ENCODE measurements at places on chromosomes 5 and 9.

DNA sequence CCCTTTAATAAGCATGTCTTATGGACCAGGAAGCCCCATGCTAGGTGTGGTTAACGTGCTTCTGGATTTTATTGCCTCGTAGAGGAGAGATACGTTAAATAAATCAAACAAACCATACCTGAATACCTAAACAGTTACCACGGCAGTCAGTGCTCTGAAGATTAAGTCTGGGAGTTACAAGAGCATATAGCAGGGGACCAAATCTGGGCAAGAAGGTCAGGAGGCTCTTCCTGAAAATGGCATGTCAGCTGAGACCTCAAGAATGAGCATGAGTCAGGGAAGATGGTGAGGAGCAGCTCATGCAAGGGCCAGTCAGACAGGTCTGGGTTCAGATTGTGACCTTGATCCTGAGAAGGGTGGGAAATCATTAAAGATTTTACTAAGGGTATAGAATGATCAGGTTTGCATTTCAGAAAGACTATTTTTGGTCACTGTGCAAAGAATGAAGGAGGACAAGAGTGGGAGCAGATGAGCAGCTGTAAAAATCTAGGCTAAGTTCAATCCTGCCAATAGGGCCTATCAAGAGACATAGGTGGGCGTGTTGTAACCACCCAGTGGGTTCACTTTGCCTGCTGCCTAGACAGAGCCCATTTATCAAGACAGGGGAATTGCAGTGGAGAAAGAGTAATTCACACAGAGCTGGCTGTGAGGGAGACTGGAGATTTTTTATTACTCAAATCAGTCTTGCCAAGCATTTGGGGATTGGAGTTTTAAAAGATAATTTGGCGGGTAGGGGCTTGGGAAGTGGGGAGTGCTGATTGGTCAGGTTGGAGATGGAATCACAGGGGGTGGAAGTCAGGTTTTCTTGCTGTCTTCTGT is 4.8 kb upstream of the ZNF366 start:
- peak; percentile 76 for DNase-seq

DNA sequence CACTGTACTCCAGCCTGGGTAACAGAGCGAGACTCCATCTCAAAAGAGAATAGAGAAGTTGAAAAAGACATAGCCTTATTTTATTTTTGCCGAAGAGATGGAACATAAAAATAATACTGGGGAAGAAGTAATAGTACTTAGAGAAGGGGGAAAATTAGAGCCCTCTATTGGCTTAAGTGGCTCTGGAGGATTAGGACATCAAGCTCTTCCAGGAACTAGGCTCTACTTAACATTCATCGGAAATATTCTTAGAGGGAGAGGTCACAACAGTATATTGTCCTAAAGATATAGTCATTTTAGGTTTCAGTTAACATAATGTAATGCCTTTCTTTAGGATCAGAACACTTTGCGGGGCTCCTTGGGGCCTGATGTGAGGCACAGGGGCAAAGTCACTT is 86.0 kb upstream of the PLPP1 start:
- no peak for DNase-seq

GRCh38 chr5:40552981-40553380 is 126.7 kb upstream of the PTGER4 start:
- DNase-seq: no peak

DNA sequence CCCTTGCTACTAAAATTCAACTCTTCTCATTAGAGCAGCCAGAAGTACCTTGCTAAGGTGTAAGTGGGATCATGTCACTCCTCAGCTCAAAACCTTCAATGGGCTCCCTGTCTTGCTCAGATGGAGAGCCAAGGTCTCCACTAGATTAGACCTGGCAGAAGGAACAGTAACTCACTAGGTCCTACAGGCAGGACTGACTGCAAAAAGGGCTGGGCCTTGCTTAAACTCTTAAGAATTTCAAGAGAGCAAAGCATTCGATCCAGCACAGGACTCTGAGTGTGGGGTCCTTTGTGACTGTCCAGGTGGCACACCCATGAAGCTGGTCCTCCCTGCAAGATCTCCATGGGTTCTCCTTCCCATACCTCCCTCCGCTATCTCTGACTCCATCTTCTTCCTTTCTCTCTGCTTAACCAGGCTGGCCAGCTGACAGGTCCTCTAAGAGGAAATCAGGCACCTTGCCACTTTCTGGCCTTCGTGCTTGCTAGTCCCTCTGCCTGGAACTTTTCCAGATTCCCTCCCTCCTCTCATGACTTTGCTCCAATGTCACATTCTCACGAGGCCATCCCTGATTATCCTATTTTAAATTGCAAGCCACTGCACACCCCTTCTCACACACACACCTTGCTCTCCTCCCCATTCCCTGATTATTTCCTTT is 70.2 kb downstream of the BASP1 start:
- DNase-seq: no peak

GRCh38 chr5:134439210-134439654 is 27.6 kb upstream of the CDKN2AIPNL start:
- DNase-seq: peak; percentile 97

- DNase-seq: peak; percentile 83
These were observed 41.4 kb downstream of the PUM3 start for GRCh38 chr9:2802494-2802921.

GRCh38 chr5:161030229-161030628 is 178.2 kb upstream of the ATP10B start:
- DNase-seq: no peak

- no peak for DNase-seq
These were observed 9.7 kb upstream of the MYOZ3 start for GRCh38 chr5:150651382-150651781.

DNA sequence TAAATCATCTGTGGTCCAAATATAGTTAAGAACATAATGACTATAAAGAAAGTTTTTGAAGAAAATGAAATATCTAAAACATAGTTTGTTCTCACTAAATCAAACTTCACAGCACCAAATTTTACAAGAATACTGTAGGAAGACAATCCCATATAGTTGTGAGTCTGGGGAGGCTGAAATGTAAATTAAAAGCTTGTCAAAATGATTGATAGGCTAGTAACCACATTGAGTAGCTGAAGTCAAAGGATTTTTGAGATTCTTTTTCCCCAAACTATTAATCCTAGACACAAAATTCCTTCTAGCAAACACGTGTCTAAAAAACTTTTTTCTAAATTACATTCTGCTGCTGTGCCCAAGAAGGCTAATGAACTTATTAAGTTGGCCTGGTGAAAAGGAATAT is 13.0 kb downstream of the BHMT start:
- DNase-seq: no peak

DNA sequence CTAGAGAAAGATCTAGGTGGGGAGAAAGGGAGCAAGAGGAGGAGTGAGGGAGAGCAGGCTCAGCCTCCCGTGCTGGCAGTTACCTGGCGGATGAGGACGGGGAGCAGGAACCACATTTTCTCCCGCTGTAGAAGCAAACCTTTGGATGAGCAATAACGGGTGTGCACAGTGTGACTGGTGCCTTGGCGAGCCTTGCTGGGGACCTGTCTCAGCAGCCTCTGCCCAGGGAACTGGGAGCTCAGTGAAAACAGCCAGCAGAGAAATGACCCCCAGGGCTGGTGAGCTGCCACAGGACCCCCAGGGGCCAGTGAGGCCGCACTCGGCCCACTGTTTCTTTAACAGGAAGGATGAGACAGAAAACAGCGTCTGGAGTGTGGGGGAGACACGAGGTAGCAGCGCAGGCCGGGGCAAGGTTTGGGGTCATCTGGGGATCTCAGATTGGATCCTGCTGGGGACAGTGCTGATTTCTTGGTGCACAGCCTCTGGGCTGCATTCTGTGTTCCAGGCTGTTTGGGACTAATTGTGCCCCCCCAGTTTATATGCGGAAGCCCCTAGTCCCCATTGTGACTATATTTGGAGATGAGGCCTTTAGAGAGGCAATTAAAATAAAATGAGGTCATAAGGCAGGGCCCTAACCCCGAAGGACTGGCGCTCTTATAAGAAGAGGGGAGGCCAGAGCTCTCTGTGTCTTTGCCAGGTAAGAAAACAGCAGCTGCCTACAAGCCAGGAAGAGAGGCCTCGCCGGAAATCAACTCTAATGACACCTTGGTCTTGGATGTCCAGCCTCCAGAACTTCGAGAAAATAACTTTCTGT is 118.8 kb upstream of the PHYKPL start:
- no peak for DNase-seq

DNA sequence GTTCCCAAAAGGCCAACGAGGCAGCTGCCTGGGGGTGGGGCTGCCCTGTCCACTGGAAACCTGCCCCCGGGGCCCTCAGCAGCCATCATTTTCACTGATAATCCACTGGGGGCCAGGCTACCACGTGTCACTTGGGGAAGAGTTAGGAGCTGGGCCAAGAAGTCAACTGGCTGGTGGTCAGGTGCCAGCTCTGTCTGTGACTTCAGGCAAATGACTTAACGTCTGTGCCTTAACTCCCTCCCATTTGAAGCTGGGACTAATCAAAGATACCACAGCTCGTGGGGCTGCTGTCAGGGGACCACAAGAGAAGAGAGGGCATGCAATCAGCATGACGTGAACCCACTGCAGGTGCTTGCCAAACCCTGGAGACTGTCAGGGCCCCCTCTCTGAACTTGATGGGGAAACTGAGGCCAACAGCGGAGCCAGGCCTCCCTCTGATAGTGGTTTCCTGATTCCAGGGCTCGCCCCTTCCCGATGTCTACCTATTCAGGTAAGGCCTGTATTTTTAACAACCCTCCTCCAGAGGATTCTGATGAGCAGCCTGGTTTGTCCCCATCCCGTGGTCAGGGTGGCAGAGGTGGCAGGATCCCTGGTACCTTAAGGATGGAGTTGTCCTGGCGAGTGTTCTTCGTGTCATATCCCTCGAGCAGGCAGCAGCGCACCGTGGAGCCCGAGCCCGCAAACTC is 12.3 kb upstream of the DPM2 start:
- no peak for DNase-seq

DNA sequence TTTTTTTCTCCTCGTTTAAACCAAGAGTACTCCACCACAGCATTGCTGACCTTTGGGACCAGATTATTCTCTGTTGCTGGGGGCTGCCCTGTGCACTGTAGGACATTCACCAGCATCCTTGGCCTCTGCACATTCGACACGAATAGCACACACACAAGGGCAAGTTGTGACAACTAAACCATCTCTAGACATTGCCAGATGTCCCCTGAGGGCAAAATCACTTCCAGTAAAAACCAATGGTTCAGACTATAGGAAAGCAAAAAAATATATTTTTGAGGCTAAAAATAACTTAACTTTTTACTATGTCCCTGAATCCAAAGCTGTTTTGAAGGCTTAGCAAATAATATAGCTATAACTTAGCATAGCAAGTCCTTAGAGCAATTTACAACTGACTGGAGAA is 65.9 kb downstream of the SEMA5A start:
- peak; percentile 57 for DNase-seq

DNA sequence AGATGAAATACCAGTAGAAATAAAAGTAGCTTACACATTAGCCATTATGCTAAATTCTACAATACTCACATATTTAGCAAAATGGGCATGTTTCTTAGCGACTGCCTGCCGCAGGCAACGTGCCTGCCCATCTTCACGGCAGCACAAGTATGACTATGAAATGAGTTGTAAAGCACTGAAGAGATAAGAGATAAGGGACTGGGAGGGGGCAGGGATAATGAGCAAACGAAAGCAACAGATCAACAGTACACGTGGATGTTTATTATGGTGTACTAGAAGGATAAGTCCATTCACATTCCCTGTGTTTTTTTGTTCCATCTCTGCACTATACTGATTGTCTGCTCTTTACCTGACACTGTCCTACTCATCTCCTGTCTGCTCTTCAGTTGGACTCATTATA is 44.1 kb upstream of the KCNN2 start:
- DNase-seq: no peak

GRCh38 chr5:81908771-81909170 is 63.1 kb upstream of the ATG10 start:
- DNase-seq: no peak

GRCh38 chr5:7415123-7415522 is 19.2 kb downstream of the ADCY2 start:
- DNase-seq: no peak

DNA sequence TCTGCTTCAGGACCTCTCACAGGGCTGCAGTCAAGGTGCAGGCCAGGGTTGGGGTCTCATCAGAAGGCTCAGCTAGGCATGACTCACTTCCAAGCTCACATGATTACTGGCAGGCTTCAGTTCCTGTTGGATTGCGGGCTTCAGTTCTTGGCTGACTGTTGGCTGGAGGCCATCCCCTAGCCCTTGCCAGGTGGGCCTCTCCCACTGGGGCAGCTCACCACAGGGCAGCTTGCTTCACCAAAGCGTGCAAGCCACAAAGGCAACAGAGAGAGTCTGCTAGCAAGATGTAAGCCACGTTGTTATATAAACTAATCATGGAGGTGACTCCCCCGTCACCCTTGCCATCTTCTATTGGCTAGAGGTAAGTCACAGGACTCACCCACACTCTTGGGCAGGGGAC is 14.4 kb downstream of the CPLX2 start:
- no peak for DNase-seq

DNA sequence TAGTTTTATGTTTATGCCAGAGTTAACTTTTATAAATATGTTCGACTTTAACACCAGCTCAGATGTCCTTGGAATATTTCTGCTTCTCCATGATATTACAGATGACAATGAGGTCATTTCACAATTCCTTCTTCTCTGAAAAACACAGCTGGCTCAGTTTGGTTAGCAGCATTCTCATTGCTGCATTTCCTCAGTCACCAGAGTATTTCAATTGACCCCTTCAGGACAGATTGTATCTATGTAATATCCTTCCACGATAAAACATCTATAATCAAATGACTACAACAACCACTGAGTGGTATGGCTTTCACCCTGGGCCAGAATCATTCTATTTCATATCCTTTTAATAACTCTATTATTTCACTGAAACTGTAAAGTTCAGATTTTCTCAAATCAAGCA is 148.7 kb downstream of the OXCT1 start:
- no peak for DNase-seq

GRCh38 chr5:10502130-10502529 is 60.5 kb downstream of the ROPN1L start:
- DNase-seq: no peak

GRCh38 chr5:147044572-147045273 is 166.2 kb upstream of the PPP2R2B start:
- DNase-seq: no peak

DNA sequence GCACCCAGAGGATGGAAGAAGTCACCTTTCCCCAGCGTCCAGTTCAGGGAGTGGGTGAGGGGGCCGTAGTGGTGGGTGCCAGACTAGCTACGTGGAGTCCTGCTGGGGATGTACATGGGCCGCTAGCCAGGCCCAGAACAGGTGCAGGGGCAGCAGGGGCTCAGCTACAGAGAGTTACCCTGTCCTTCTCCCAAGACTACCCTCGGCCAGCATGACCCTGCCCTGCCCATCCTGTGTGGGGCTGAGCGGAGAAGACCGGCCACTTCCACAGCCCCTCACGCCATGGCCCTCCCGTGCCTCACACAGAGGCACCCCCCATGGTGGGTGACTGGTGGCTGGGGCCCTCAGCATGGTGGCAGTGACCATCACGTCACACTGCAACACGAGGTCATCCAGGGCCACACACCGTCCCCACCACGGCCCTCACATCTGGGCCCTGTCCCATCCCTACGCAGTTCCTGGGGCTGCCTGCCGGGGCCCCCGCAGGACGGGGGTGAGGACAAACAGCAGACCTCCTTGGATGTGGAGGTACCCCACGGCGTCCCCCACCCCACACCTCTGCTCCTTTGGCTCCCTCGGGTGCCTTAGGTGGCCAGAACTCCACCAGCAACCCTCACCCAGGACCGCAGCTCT is 977 bp upstream of the DPP7 start:
- no peak for DNase-seq

GRCh38 chr9:35072461-35073278 is at the start of gene VCP:
TSS of gene VCP (minus strand) at chr9:35072625. CDS start at chr9:35072353, 272 bp downstream.
- peak; percentile 100 for DNase-seq

Data from EH (cell line).